Stimulated activated CD4-positive, alpha-beta T cell treated with anti-CD3 and anti-CD28 coated beads, Interleukin-15, amount 100 ng/mL, for 48 hours (primary cell): ENCODE measurements at places on chromosomes 7 and 10.

DNA sequence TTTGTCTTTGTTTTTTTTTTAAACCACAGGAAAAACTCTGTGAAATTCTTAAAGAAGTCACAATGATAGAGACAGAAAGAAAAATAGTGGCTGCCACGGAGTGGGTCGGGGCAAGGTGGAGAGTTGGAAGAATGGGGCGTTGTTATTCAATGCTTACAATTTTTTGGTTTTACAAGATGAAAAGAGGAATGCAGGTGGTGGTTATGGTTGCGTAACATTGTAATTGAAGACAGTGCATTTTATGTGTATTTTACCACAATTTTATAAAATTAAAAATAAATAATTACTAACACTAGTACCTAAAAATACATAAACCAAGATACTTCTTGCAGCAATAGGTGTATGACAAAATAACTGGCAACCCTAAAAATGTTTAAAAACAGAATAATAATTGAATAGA, 76.9 kb upstream of the VOPP1 start:
- no peak for DNase-seq

DNA sequence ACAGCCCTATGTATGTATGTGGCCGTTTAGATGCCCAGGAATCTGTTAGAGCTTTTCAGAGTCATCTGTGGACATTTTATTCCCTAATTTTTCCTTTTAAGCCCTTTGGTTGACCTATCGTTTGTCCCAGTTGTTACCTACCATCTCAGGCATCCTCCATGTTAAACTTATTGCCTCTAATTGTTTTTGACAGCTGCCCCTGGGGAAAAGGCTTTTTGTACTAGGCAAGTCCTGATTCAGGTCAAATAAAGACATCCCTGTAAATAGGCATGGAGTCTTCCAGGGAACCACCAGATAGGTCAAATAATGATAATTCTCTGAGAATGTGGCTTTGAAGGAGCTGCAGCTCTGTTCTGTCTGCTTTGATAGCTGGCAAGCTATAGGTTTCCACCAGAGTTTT, 87.7 kb upstream of the CYP26C1 start:
- DNase-seq = no peak

- no peak for DNase-seq
Observed at GRCh38 chr10:82801289-82801688, 926.3 kb downstream of the NRG3 start.

DNA sequence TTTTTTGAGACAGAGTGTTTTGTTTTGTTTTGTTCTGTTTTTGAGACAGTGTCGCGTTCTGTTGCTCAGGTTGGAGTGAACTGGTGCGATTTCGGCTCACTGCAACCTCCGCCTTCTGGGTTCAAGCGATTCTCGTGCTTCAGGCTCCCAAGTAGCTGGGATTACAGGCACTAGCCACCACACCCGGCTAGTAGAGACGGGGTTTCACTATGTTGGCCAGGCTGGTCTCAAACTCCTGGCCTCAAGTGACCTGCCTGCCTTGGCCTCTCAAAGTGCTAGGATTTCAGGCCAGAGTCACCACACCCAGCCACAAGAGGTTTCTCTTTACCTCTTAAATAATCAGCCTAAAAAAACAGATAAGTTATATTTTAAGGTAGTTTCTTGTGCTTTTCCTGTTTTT, 8.7 kb upstream of the ARHGAP12 start:
- DNase-seq = no peak

GRCh38 chr7:142908921-142909890, 23.7 kb upstream of the TRPV6 start:
- DNase-seq = no peak

DNA sequence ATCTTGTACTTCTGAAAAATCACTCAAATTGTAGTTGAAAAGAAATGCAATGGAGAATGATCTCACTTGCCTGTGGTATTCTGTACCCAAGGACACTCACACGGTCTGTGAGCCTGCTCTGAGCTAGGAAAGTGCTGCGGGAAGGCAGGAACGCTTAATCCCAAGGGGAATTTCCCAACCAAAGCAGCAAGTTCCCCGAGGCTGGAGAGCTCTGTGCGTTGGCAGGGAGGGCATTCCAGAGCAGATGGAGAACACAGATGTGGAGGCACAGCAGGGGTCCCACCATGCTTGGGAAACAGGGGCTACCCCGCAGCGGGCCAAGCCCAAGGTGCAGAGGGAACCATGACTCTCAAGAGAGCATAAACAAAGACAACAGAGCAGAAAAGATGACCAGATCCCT, 13.6 kb downstream of the SVIL start:
- no peak for DNase-seq

DNA sequence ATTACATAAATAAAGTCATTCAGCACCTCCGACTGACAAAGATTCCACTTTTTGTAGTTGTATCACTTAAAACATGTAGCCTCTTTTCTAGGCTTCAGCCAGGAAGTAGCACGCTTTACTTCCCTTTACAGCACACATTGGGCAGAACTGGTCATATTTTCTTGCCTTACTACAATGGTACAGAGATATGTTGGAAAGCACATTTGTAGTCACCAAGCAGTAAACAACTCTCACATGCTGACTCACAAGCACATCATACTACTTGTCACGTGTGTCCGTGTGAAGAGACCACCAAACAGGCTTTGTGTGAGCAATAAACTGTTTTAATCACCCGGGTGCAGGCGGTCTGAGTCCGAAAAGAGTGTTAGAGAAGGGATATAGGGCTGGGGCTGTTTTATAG, 1071.8 kb downstream of the DNAJB9 start:
- DNase-seq = no peak

DNA sequence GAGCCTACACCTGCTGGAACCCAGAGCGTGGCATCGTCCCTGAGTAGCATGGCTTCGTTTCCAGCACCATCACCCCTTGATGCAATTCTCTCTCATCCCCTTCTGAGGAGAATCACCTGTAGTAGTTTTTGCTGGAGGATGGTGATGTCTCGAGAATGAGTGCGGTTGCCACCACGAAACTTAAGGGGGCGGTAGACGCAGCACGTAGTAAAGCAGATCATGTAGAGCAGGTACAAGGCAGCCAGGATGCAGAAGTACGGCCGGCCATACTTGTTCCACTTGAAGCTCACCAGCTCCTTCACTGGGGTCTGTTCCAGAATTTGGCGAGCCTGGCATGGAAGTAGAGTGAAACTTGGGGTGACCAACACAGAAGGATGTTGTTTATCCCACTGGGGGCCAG, 8.1 kb downstream of the TRPV5 start:
- DNase-seq = no peak

GRCh38 chr7:110007320-110008063, 1083.4 kb upstream of the LRRN3 start:
- DNase-seq = no peak

- no peak for DNase-seq
Observed at GRCh38 chr7:11341285-11341944, 367.7 kb downstream of the PHF14 start.
